Astrocyte (in vitro differentiated cells and primary cell): ENCODE measurements at places on chromosomes 1 and 21.

DNA sequence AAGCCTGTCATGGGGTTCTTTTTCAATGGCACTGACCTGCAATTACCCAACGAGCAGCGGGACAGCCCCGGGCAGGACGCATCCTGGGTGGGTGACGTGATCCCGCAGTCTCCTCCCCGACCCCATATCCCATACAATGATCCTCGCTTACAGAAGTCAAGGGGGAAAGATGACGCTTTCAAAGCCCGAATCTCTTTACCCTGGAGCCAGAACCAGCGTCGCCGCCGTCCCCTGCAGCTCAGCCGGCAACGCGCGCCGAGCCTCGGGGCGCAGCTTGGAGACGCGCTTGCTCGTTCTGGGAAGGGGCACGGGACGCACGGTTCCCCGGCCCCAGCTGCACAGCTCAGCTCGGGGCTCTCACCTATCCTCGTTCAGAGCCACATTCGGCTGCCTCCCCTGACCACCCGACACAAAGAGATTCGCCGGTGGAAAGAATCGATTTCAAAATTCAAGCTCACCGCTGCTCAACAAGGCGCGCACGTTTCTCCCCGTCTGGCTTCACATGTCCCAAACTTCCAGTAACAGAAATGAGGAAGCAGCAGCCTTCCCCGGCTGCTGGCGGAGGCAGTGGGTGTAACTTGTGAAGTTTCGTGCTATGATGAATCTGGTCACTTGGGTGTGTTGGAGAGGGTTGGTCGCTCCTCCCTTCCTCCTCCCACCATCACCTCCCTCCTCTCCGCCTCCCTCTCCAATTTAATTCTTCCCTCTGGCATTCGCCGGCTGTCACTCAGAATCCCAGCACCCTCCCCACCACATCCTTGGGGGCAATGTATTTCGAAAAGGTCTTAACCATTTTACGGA, at the start of gene TIAM1:
TIAM1 (minus strand) TSS at position 582 of the 801 bp plus-strand sequence. CDS start 77,289 bp downstream, outside the sequence.
- DNase-seq: peak; percentile 83

- DNase-seq: peak; percentile 31
Measured at GRCh38 chr1:8598060-8598724, 219.2 kb downstream of the RERE start.

DNA sequence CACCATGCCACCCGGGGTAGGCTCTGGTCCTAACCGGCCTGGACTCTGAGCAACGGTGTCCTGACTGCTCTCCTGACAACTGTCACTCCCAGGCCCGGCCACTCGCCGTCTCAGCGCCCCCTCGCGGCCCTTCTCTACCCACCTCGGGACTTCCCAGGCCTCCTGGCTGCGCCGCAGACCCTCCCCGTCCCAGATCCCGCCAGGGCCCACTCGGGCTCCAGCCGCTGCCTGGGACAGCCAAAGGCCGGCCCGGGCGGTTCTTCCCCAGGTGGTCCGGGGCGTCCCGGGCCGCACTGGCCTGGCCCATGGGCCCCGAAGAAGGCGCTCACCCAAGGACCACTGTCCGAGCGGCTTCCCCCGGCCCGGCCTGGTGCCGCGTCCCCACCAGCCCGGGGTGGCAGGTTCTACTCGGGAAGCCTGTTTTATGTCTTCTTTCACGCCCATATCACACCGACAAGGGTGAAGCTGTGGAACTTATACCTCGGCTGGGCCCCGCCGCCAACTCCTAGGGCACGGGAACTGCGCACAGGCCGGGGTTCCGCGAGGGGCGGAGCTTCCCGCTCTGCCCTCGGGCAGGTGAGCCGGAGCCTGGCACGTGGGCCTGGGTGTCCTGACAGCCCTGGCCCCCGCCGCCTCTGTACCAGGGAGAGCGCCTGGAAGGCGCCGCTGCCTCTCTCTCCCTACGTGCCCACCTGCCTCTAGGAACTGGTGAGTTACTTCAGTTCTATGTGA, 138.3 kb downstream of the TTLL7 start:
- peak; percentile 1 for DNase-seq

DNA sequence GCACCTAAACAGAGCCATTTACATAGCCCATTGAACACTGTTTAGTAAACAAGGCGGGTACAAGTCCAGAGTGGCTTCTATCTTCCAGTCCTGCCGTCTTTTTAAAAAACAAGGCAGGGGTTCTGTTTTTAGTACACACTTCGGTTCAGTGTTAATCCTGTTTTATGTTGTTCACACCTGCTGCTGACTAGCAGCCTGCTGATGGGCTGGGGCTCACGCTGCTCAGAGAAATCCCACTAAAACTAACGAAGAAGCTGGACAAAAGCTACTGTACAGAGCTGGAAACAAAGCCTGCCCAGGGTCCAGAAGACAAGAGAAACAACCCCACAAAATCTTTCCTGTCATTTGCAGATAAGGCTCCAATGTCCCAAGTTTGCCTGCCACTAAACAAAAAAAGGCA, 13.2 kb downstream of the ESRRG start:
- DNase-seq: no peak

- no peak for DNase-seq
Measured at GRCh38 chr1:25080294-25081209, 150.5 kb upstream of the RUNX3 start.

DNA sequence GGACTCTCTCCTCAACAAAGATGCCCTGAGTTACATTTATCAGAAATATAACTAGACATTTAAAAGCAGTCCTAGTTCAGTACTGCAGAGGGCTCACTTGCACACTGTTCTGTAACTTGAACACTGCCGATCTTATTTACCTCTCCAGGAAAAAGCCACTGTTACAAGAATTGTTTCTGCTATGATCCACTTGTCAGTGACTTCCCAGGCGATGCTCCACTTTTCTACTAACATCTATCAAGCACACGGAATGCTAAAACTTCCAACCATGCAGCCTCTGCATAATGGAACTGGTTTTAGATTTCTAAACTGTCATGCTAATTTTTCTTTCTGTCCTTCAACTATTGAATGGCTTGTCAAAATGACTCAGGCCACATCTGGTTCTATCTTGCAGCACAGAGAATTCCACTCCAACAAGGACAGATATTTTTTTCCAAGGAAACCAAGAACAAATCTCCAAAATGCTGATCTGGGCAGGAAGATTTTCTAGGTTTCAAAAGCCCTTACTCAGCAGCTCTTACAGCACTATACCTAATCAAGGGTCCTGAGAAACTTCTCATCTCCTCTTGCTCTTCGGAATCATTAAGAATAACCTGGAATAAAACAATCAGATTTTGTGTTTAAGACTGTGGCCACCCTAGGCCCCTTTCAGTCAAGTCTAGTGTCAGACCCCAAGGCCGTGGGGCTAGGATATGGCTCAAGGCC, 9.9 kb downstream of the SEC16B start:
- peak; percentile 28 for DNase-seq

GRCh38 chr1:84282780-84283333, 18.7 kb upstream of the SAMD13 start:
- no peak for DNase-seq

- DNase-seq: no peak
Measured at GRCh38 chr1:36343651-36344394, 20.4 kb upstream of the EVA1B start.
